Stimulated activated CD8-positive, alpha-beta memory T cell treated with anti-CD3 and anti-CD28 coated beads, Interleukin-2, amount 100 ng/mL, for 1 hour (primary cell): ENCODE measurements at places on chromosomes 13 and 19.

GRCh38 chr19:4523306-4524110 lies 5.2 kb upstream of the PLIN4 start:
- no peak for DNase-seq

DNA sequence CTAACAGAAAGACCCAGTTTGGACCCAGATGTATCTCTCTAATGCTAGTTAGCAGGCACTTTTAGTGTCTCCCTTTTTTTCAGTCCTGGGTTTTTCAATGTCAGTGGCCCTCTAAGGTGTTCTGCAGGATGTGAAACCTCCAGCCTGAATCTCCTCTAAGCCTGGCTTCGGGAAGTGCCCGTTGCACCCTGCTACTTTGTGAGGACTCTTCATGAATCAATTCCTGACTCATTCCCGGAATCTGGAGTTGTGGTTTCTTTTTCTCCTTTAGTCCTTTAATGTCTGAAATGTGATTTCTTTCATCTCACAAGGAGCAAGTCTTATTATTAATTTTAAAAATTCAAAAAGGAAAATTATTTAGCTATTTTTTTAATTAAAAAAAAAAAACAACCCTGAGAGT lies 116.0 kb downstream of the ZNF536 start:
- no peak for DNase-seq

GRCh38 chr13:21826214-21827015 lies 155.5 kb downstream of the FGF9 start:
- DNase-seq: no peak

DNA sequence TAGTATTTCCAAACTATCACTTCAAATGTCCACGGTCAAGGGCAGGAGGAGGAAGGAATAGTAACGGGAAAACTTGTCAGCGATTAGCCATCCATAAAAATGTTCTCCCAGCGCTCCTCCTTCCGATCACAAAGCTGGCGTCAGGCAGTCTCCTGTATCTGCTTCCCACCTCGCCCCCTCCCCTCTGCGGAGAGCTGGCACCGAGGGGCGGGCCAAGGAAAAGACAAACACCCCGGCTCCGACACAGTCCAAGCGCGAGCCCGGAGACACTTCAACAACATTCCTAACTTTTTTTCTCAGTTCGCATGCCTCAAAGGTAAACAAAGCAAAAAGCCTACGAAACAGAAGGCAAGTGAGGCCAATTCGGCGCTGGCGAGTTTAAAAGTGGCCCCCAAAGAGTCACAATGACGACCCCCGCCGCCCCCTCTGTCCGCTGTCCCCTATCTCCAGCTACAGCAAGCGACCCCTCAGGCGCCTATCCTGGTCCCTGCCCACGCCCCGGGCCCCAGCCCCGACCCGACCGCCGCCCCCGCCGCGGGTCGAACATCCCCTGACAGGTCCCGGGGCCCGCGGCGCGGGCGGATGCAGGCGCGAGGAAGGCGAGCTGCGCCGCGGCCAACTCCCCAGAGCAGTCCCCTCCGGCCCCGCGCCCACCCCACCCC lies 736 bp downstream of the SMAD9 start:
- DNase-seq: no peak

DNA sequence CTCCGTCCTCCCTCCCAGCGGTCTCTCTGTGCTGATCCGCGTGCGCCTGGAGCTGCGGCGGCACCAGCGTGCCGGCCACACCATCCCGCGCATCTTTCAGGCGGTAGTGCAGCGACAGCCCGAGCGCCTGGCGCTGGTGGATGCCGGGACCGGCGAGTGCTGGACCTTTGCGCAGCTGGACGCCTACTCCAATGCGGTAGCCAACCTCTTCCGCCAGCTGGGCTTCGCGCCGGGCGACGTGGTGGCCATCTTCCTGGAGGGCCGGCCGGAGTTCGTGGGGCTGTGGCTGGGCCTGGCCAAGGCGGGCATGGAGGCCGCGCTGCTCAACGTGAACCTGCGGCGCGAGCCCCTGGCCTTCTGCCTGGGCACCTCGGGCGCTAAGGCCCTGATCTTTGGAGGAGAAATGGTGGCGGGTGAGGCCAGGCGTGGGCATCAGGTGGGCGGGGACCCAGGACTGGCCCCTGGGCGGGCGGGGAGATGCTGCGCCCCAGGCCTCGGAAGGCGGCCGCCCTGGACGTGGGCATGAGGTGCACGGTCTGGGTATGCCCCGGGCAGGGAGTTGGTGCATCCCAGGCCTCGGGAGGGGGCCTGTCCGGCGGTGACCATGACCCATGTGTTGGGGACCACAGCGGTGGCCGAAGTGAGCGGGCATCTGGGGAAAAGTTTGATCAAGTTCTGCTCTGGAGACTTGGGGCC lies 16.4 kb downstream of the SLC27A1 start:
- DNase-seq: no peak

DNA sequence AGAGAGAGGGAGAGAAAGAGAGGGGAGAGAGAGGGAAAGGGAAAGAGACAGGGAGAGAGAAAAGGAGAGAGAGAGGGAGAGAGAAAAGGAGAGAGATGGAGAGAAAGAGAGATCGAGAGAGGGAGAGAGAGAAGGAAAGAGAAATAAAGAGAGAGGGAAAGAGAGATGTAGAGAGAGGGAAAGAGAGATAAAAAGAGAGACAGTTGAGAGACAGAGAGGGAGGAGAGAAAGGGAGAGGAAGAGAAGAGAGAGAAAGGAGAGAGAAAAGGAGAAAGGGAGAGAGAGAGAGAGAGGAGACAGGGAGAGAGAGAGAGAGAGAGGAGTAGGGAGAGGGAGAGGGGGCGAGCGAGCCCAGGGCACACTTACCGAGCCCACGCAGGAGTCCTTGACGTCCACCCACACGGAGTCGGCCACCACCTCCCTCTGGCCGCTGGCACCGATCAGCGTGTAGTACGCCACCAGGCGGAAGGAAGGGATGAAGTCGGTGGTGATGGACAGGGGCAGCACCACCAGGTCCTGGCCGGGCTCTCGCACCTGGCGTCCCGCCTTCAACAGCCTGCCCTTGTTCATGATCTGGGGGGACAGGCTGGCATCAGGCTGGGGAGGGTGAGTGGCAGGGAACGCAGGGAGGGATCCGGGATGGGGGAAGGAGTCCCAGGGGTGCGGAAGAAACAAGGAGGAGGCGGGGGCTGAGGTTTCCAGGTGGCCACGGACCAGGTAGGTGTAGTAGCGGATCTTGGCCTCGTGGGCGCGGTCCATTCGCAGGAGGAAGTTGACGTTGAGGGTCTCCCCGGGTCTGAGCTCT lies 10.0 kb downstream of the C3 start:
- DNase-seq: no peak

DNA sequence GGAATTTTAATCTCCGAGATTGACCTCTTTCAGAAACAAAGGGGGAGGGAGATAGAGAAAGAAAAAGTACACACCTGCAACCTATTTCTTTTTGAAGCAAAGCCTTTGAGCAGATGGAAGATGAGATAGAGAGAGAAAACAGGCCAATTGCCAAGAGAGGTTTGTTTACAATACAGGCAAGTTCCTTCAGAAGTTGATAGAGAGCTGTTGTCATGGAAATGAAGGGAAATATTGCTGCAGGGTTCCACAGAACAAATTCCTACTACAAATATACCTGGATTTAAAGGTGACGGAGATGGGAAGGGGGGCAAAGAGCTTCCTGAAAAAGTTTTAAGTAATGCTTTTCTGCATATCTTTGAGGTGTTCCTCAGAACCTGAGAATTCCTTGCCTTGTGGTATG lies 388.4 kb downstream of the NDFIP2 start:
- no peak for DNase-seq

DNA sequence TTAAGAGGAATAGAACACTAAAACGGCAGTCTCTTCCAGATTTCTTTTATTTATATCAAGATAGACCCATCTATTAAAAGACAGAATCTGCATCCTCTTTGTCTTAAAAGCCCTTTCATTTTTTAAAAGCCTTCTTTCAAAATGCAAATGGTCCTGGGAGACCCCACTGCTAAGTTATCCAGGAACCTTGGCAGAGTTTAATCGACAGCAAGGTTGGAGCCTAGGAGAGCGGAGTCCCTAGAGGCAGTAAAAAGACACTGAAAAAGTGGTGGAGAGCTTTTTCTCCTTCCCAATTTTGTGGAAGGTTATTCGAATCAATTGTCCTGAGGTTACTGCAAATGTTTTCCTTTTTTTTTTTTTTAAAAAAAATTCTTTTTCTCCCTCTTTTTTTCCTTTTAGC lies 294.7 kb downstream of the NALCN start:
- no peak for DNase-seq

- DNase-seq: no peak
These were observed 21.2 kb upstream of the MYDGF start for GRCh38 chr19:4691373-4691772.
